ENCODE measurements at places on chromosomes 6 and 20. TPM values are rescaled to one million over a fixed set of nuclear protein-coding genes. Genes with fewer than 3 reads are reported as not detected.

The NMBR gene
- not detected for polyA plus RNA-seq

The C2 gene
- polyA plus RNA-seq: 1.2 TPM

The COL12A1 gene
- 18.2 TPM for polyA plus RNA-seq

The C6orf141 gene
- polyA plus RNA-seq: 9.7 TPM

The BPI gene
- polyA plus RNA-seq: 0.02 TPM
